ENCODE measurements at places on chromosomes 1 and 21. TPM values are rescaled to one million over a fixed set of nuclear protein-coding genes. Genes with fewer than 3 reads are reported as not detected.

- no peak overlapping the region for H3K4me3 ChIP-seq
- DNase-seq = no peak
- H3K27me3 ChIP-seq = no peaks in the 10 kb centered on the region
- no peak overlapping the region for H3K27ac ChIP-seq
Observed at GRCh38 chr1:234558330-234558836, 51.6 kb downstream of the IRF2BP2 start.

GRCh38 chr1:192147696-192148095 is 10.6 kb upstream of the RGS18 start:
- H3K36me3 ChIP-seq = no peaks in the 10 kb centered on the region
- no peak overlapping the region for H3K4me3 ChIP-seq
- no peak overlapping the region for H3K27ac ChIP-seq
- no peaks in the 10 kb centered on the region for H3K27me3 ChIP-seq

GRCh38 chr1:150979092-150980056 is 2.7 kb upstream of the ANXA9 start:
- DNase-seq = peak; percentile 95
- H3K4me1 ChIP-seq = peaks cover 7% of the 10 kb centered on the region
- H3K27ac ChIP-seq = no peak overlapping the region
- H3K27me3 ChIP-seq = no peaks in the 10 kb centered on the region

The PAPPA2 gene
- 0.18 TPM for polyA plus RNA-seq

The LEFTY1 gene
- 0.29 TPM for polyA plus RNA-seq

The TNFSF4 gene
- 1.0 TPM for polyA plus RNA-seq
